ENCODE measurements at places on chromosomes 16 and 17. TPM values are rescaled to one million over a fixed set of nuclear protein-coding genes. Genes with fewer than 3 reads are reported as not detected.
A peak's percentile ranks its signal among the peaks of the same experiment; 100 is the strongest.

GRCh38 chr17:58722696-58723095, 30.3 kb downstream of the RAD51C start:
- H3K36me3 ChIP-seq, result peaks cover 4% of the 10 kb centered on the region
- H3K4me1 ChIP-seq, result no peaks in the 10 kb centered on the region
- no peak overlapping the region for H3K27ac ChIP-seq
- no peak for DNase-seq

Gene STAC2
- total RNA-seq, result 0.35 TPM

Gene GGT6
- total RNA-seq, result not detected

DNA sequence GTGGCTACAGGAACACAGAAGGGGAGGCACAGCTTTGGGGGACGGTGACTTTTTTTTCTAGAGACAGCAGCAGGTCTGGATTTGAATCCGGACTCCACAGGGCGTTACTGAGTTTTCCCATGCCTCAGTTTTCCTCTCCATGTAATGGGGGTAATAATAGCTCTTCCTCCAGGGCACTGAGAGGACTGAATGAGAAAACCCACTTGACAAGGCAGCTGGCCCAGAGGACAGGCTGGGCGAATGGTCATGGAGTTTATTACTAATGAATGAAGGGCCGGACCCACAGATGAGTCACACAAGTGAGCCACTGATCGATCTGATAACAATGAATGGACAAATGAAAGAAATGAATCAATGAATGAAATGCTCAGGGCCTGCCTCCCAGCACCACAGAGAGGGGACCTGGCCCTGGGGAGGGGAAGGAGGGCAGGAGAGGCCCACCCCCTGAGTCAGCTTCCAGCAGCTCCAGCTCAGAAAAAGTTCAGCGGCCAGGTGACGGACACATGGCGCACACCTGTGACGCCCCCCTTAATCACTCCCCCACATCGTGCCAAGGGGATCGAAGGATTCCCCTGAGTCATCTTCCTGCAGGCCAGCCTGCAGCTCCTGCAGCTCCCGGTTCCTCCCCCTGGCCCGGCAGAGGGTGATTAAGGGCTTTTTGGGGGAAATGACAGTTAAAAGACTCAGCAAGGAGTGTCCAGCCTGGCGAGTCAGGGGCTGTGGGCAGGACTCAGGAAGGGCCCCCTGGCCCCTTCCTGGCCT, 54.3 kb downstream of the SOCS1 start:
- H3K27ac ChIP-seq, result no peak overlapping the region
- no peak overlapping the region for H3K4me3 ChIP-seq
- H3K27me3 ChIP-seq, result peaks cover 32% of the 10 kb centered on the region
- H3K4me1 ChIP-seq, result peaks cover 17% of the 10 kb centered on the region

DNA sequence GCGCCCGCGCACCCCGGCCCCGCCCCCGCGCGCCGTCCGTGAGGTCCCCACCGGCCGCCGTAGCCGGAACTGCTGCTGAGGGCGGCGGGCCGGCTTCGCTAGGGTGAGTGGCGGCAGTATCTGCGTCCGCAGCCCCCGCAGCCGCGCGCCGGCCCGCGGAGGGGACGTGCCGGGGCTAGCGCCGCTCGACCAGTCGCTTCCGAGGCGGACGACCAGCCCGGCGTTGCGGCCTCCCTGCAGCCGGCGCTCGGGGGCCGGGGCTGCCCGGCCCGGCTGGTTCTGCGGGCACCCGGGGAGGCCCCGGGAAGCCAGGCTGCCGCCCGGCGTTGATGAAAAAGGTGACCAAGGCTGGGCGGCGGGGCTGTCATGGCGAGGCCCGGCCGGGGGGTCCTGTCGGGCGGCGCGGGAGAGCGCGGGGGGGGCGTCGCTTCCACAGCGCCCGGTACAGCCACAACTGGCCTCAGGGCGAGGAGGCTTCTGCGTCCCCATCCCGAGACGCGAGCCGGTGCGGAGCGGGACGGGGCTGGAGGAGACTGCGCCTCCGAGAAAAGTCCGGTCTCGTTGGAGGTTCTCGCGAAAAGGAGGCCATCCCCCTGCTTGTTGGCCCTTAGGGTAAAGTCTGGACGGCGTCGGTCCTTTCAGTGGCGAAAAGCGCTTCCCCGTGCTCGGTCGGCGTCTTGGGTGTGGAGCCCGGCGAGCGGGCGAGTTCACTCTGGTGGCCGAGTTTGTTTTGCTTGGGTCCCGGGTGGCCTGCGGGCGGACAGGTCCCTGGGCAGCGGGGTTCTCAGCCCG, at the start of gene CRAMP1:
TSS of gene CRAMP1 (plus strand) at position 41 of the 792 bp plus-strand sequence. CDS start 2,280 bp downstream, outside the sequence.
- peak within 1 kb of the TSS; percentile 91 for H3K4me3 ChIP-seq
- H3K27me3 ChIP-seq, result no peaks in the 10 kb centered on the region
- peak within 1 kb of the TSS; percentile 99 for H3K27ac ChIP-seq
- no peak for DNase-seq
- peaks cover 47% of the 10 kb centered on the region for H3K4me1 ChIP-seq

- no peak overlapping the region for H3K4me3 ChIP-seq
- no peaks in the 10 kb centered on the region for H3K27me3 ChIP-seq
- H3K4me1 ChIP-seq, result no peaks in the 10 kb centered on the region
- peak; percentile 81 for DNase-seq
- H3K36me3 ChIP-seq, result peaks cover 70% of the 10 kb centered on the region
These were observed 108.3 kb upstream of the ZNF750 start for GRCh38 chr17:82948081-82948511.

- H3K4me3 ChIP-seq, result no peak overlapping the region
- no peak overlapping the region for H3K27ac ChIP-seq
These were observed 241.7 kb downstream of the SEC14L1 start for GRCh38 chr17:77382356-77382911.

DNA sequence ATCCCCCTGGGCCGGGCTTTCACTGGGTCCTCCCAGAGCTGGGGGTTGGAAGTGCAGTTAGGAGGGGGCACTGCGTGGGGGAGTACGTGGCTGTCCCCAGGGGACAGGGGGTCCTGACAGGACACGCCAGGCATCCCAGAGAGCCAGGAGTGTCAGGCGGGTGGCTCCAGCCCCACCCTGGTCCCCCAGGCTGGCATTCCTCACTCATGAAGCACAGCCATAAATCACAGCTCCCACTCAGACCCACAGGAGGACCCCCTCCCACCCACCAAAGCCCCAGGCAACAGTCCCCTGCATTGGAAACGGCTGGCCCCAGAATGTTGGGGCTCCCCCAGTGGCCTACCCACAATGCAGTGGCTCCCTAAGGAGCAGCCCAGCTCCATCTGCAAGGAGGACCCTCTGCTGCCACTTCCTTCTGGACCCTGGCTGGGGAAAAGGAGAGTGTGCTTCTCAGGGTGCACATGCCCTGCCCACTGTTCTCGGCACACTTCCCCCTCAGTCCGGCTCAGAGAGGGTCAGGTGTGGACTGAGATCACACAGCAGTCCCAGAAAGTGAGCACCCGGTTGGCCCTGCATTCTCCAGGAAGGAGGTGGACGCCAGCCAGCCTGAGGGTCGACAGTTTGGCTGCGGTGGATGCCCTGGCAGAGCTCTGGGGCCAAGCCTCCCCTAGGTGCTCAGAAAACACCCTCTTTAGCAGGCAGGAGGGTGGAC, 7.3 kb upstream of the FOXN1 start:
- H3K27ac ChIP-seq, result no peak overlapping the region
- H3K4me1 ChIP-seq, result no peaks in the 10 kb centered on the region
- no peak for DNase-seq
- H3K27me3 ChIP-seq, result peaks cover 9% of the 10 kb centered on the region

DNA sequence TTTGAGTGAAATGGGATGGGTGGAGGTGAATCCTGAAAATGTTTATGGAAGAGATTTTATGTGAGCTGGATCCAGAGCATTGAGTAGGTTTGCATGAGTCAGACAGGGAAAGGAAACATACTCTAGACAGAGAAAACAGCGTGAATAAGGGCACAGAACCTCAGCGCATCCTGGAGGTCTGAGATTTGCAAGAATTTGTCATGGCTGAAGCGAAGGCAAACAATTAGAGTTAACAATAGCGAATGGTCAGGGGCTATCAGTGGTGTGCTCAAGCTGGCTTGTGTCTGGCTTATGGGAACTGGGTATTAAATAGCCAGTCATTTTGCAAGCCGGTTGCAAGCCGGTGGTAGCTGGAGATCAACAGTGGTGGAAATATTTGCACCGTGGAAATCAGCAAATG, 36.4 kb downstream of the MAP2K6 start:
- H3K4me1 ChIP-seq, result peaks cover 17% of the 10 kb centered on the region

DNA sequence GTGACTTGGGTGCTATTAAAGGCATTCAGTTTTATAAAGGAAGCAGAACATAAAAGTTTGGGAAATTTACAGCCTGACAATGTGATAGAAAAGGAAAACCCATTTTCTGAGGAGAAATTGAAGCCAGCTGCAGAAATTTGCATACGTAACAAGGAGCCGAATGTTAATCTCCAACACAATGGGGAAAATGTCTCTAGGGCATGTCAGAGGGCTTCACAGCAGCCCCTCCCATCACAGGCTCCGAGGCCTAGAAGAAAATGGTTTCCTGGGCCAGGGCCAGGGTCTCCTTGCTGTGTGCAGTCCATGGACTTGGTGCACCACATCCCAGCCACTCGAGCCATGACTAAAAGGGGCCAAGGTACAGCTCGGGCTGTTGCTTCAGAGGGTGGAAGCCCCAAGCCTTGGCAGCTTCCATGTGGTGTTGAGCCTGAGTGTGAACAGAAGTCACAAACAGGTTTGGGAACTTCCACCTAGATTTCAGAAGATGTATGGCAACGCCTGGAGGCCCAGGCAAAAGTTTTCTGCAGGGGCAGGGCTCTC, 23.9 kb upstream of the TOM1L1 start:
- H3K27me3 ChIP-seq, result peaks cover 3% of the 10 kb centered on the region
- no peak overlapping the region for H3K27ac ChIP-seq
- no peak overlapping the region for H3K4me3 ChIP-seq
- no peaks in the 10 kb centered on the region for H3K36me3 ChIP-seq

- DNase-seq, result peak; percentile 24
- H3K27me3 ChIP-seq, result peaks cover 6% of the 10 kb centered on the region
- H3K4me3 ChIP-seq, result no peak overlapping the region
- no peak overlapping the region for H3K27ac ChIP-seq
- peaks cover 2% of the 10 kb centered on the region for H3K4me1 ChIP-seq
These were observed 5.8 kb downstream of the SCGB1C2 start for GRCh38 chr17:142876-143784.

Gene GPR179
- 0.56 TPM for total RNA-seq

DNA sequence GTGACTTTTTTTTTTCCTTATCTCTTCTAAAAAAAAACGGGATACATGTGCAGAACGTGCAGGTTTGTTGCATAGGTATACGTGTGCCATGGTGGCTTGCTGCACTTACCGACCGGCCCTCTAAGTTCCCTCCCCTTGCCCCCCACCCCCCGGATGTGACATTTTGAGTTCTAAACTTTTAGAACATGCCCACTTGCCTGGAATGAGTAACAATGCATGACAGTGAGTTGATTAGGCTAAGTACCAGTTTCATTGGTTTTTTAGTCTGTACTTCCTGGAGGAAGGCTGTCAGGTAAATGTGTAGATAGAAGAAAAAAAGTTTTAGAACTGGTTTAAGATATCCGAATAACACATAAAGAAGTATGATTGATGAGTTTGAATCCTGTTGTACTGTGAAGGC, 4.0 kb downstream of the BPTF start:
- no peak overlapping the region for H3K4me3 ChIP-seq
- peaks cover 62% of the 10 kb centered on the region for H3K4me1 ChIP-seq
- no peaks in the 10 kb centered on the region for H3K27me3 ChIP-seq
- peaks cover 2% of the 10 kb centered on the region for H3K36me3 ChIP-seq

Gene MT1G
- total RNA-seq, result not detected

GRCh38 chr16:88810166-88810911, 1.4 kb downstream of the APRT start:
- peak overlapping the region; percentile 85 for H3K4me3 ChIP-seq
- peaks cover 17% of the 10 kb centered on the region for H3K4me1 ChIP-seq
- H3K27me3 ChIP-seq, result no peaks in the 10 kb centered on the region
- peak overlapping the region; percentile 88 for H3K27ac ChIP-seq

DNA sequence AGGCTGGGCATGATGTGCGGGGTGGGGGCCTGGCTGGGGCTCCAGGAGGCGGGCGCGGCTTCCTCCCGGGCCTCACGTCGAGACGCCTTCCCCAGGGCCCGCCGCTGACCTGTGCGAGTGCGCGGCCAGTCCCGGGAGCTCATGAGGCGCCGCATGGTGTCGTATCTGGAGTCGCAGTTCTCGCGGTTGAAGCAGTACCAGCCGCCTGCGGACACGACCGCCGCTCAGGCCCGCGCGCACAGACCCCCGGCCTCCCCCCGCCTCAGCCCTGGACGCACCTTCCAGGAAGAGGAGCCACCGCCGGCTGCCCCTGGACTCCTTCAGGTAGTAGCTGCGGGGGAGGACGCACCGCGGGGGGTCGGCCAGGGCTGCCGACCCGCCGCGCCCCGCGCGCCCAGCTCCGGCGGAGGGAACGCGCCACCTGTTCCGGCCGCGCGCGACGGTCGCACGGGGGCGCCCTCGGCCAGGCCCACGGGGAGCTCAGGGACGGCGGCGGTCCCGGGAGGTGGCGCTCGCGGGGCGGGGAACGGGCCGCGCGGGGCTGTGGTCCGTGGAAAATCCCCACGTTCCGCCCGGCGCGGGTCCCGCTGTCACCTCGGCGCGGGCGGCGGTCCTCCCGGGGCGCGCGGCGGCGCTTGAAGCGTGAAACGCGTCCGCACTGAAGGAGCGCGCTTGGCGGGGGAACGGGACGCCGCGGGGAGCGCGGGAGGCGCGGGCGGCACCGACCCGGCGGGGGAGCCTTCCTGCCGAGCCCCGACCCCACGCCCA, 1.4 kb downstream of the NOTUM start:
- H3K27ac ChIP-seq, result no peak overlapping the region
- peaks cover 4% of the 10 kb centered on the region for H3K4me1 ChIP-seq
- H3K27me3 ChIP-seq, result peaks cover 30% of the 10 kb centered on the region
- no peak overlapping the region for H3K4me3 ChIP-seq
- H3K36me3 ChIP-seq, result no peaks in the 10 kb centered on the region

Gene CCT6B
- total RNA-seq, result 2.1 TPM

DNA sequence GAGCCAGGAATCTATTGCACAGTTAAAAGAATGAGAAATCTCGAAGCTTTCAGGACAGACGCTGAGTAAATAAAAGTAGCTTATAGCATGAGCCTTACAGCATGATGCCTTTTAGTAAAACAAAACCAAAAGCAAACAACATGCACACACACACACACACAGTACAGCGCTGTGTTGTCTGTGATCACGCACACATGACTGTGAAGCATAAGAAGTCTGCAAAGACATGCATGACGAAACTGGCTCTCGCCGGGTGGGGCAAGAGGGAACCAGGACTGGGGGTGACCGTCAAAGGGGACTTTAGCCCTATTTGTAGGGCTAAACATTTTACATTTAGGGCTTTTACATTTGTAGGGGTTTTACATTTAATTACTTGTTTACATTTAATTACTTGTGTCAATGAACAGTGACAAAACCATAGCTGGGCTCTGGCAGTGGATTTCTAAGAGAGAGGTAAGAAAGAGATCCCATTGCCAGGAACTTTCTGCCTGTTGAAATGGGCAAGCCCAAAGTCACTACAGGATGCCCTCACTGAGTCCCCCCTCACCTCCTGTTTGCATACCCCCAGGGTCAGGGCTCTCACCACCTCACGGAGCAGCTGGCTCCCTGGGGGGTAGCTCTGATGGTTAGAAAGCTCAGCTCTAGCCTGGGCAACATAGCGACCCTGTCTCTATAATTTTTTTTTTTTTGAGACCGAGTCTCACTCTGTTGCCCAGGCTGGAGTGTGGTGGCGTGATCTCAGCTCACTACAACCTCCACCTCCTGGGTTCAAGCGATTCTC, 2.0 kb upstream of the TNFRSF13B start:
- no peak overlapping the region for H3K4me3 ChIP-seq
- no peaks in the 10 kb centered on the region for H3K36me3 ChIP-seq
- no peak overlapping the region for H3K27ac ChIP-seq
- DNase-seq, result no peak

Data from chondrocyte (in vitro differentiated cells).